Thoracic aorta (tissue), 2 donors: ENCODE measurements at places on chromosomes 1 and 21. TPM values are rescaled to one million over a fixed set of nuclear protein-coding genes. Genes with fewer than 3 reads are reported as not detected.

C1orf53 gene
- not detected for total RNA-seq

OR10K1 gene
- total RNA-seq: not detected

AADACL4 gene
- not detected for total RNA-seq

PHC2 gene
- total RNA-seq: 238 TPM

IL19 gene
- not detected for total RNA-seq

HTR6 gene
- not detected for total RNA-seq

SLAMF8 gene
- 9.9 TPM for total RNA-seq

XCL2 gene
- not detected for total RNA-seq
